ENCODE measurements at places on chromosomes 6 and 20. TPM values are rescaled to one million over a fixed set of nuclear protein-coding genes. Genes with fewer than 3 reads are reported as not detected.
A peak's percentile ranks its signal among the peaks of the same experiment; 100 is the strongest.

GRCh38 chr6:53616450-53617357, 48.9 kb downstream of the KLHL31 start:
- H3K4me3 ChIP-seq: no peak overlapping the region
- H3K4me1 ChIP-seq: no peaks in the 10 kb centered on the region
- DNase-seq: no peak
- no peaks in the 10 kb centered on the region for H3K36me3 ChIP-seq
- no peak overlapping the region for H3K27ac ChIP-seq

DNA sequence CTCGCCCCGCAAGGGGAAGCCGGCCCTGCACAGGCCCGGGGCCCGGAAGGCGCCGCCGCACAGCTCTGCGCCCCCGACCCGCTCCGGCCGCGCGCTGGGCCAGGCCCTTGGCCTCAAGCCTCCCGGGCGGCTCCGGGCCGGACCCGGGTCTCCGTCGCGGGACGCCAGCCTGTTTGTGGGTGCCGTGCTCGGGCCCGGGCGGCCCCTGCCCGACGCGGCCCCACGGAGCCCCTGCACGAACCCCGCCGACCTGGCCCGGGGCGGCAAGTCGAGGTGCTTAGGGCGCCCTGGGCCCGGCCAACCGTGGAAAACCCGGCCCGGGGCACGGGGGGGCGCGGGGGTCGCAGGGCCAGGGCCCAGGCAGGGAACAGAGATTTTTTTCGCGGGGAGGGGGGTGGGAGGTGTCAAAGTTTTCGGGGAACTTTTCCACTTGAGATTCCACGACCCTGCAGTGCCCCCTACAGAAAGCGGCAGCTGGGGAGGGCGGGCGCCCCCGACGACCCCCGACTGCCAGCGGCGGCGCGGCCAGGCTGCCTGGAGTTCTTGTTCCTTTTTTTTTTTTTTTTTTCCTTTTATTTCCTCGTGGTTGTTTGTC, 805 bp upstream of the STX16 start:
- no peaks in the 10 kb centered on the region for H3K27me3 ChIP-seq
- H3K27ac ChIP-seq: peak overlapping the region; percentile 81
- H3K4me3 ChIP-seq: peak overlapping the region; percentile 93
- H3K36me3 ChIP-seq: peaks cover under 1% of the 10 kb centered on the region

DNA sequence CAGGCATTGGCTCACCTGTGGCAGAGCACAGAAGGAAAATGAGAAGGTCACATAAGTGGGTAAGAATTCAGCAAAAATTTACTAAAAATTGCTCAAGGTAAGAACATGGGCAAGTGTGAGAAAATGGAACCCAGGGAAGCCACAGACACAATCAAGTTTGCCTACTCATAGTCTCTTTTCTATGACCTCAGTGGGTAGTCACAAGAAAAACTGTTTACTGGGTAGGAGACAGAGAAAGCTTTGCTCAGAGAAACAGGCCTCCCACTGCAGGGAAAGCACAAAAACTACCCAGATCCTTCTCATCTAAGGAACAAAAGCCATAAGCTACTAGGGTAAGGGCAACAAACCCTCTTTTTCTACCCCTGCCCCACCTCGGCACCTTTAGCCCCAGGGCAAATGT, 35.2 kb downstream of the FAM184A start:
- DNase-seq: no peak
- no peaks in the 10 kb centered on the region for H3K36me3 ChIP-seq
- H3K4me3 ChIP-seq: no peak overlapping the region
- H3K27ac ChIP-seq: no peak overlapping the region
- no peaks in the 10 kb centered on the region for H3K27me3 ChIP-seq

The SLC32A1 gene
- total RNA-seq: not detected

DNA sequence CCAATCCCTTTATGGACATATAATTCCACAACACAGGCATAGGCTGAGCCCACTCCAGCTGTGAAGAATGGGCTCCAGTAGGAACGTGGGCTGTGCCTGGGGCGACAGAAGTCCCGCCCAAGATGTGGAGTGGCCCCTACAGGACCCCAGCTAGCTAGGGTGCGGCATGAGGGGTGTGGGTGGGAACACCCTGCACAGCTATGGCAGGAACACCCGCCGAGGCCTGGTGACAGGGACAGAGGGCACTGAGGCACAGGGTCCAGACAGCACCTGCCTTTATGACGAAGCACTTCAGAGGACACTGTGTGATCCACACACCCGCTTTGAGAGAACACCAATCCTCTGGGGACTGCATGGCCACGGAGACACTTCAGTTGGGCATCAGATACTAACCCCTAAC, 28.2 kb upstream of the TCFL5 start:
- no peaks in the 10 kb centered on the region for H3K27me3 ChIP-seq
- no peak for DNase-seq
- no peak overlapping the region for H3K27ac ChIP-seq
- H3K4me1 ChIP-seq: no peaks in the 10 kb centered on the region
- no peak overlapping the region for H3K4me3 ChIP-seq
- peaks cover 35% of the 10 kb centered on the region for H3K36me3 ChIP-seq

Data from endothelial cell of umbilical vein (primary cell).